ENCODE measurements at places on chromosomes 5 and 9.

DNA sequence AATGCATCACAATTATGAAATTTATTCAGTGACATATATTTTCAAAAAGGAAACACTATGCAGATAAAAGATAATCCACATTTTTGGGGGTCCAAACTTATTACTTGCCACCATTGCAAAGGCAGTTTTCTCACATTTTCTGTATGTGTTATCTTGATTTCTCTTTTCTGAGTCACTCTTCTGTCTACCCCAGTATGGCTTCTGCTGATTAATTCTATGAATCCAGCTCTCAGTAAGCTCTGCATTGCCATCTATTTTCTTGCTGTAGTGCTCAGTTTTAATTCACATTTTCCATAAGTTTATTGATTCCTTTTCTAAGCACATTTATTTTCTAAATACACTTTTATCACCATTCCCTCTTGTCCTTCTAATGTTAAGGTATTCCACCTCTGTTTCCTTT is 1.7 kb downstream of the IFNA10 start:
- no peak for DNase-seq

DNA sequence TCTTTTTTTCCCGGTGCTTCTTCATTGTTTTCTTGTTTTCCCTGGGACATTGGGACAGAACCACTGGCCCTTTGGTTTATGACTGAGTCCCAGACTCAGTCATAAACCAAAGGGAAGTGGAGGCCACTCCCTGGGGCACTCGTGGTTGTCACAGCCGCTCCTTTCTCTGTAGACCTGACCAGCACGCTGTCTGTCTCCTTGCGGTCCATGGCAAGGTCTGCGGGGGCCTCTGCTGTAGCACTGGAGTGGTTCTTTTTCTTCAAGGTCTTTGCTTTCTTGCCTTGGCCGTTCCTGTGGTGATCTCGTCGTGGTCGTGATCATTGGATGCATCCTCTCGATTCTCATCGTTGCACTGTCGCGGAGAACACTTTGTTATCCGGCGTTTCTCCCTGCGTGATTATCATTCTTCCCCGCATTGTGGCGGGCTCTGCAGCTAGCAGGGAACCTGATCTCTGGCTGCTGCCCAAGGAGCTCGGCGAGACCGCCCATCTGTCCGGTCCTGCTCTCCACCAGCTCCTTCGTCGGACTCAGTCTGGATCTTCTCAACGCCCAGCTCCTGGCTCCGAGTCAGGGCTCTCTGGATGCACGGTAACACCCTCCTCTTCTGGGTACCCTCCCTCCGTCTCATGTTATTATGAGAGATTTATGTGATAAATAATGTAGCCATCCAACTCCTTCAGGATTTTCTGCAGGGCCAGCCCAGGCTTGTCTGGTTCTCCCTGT is 43.5 kb upstream of the MPDZ start:
- peak; percentile 6 for DNase-seq

- DNase-seq = no peak
Observed at GRCh38 chr9:119280740-119281485, 88.3 kb downstream of the BRINP1 start.

GRCh38 chr9:83932011-83932410 is 10.8 kb upstream of the KIF27 start:
- no peak for DNase-seq

GRCh38 chr5:178145965-178146820 is 7.5 kb downstream of the NHP2 start:
- peak; percentile 89 for DNase-seq

DNA sequence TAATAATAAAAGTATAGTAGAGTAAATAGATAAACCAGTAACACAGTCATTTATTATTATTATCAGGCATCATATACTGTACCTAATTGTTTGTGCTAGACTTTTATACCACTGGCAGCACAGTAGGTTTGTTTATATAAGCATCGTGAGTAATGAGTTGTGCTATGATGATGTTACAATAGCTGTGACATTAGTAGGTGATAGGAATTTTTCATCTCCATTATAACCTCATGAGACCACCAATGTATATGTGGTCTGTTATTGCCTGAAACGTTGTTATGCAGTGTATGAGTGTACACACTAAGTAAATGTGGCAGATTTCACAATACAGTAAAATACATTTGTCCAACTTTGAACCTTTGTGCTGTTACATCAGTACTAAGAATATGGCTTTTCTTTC is 72.7 kb upstream of the SPATA31D4 start:
- no peak for DNase-seq

DNA sequence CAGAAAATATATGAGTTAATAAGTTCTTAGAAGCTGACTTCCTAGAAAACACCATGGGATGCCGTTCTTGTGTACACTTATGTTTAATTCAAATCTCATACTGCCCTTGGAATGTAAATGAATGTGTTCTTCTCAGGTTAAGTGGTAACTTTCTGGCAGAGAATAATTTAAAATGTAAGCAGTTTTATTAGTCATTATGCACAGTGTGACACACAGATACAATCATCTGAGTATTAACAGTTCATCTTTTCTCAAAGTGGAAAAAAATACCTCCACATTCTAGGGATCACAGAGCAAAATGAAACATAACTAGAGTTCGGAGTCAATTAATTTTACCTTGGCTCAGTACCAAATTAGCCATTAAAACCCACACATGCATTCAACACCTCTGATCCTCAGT is 508.1 kb downstream of the CDH9 start:
- no peak for DNase-seq

- DNase-seq = no peak
Observed at GRCh38 chr9:92165484-92165883, 50.3 kb upstream of the SPTLC1 start.

DNA sequence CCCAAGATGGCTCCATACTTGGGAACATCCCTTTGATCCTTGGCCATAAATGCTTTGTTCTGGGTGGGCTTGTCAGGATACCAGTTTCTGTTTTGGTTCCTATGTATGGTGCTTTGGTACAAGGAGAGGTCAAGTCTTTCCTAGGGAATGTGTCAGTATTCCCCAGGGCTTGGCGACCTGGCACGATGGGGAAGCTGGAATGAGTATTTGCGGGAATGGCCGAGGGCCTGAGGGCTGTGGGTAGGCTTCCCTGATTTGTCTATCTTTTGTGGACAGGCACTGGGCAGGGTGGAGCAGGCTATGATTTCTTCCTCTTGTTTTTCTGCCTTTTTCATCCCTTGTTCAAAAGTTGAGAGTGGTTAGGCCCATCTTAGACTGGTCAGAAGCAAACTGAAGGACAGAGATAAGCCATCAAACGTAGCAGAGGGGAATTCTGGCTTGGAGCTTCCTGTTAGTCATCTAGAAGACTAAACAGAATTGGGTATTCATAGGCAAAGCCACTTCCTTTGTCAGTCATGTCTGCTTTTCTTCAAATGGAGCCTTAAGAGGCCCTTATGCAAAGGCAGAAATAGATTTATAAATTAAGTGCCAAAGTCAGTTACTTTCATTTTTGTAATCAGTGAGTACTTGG is 13.7 kb downstream of the DOCK2 start:
- no peak for DNase-seq

Measured in mesendoderm (in vitro differentiated cells).